ENCODE measurements at places on chromosomes 5 and 9.

GRCh38 chr9:14893280-14893679, 16.9 kb downstream of the FREM1 start:
- no peak for DNase-seq

DNA sequence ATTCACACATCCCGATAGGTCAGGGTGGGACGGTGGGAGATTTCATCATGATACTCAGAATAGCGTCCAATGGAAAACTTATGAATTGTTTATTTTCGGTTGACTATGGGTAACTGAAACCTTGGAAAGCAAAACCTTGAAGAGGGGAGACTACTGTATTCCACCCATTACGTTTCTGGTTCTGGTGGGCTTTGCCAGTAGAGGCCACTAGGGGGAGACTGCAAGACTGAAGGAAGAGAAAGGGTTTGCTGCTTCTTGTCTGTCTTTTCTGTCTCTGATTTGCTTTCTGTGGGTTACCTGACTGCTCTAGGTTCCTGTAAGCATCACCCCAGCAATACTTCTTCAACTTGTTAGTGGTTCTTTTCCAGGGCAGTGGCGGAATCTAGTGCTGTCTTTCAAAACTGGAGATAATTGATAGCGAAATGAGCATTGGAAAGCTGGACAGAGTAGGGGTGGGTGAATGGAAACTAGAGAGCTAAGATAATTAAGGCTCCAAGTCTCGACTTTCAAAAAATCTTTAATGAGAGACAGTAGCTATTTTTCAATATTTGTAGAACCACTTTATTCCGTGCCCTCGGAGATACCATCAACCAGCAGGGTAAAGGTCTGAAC, 27.0 kb downstream of the GRIN3A start:
- no peak for DNase-seq

DNA sequence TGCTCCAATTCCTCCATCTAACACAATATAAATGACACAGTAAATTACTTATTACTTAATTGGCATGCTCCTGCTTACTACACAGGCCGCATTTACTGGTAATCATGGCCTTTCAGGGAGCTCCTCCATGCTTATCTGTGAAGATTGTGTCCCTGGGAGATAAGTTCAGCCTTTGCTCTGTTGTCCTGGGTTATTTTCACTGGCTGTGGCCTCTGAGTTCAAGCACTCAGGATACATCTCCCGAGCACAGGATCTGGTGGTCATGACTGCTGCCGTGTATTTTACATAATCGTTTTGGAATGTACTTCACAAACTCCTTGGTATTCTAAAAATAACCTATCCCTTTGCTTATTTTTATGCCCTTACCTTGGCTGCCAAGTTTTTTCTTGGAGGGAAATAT, 215.7 kb downstream of the ICE1 start:
- no peak for DNase-seq

- no peak for DNase-seq
These were observed 15.5 kb downstream of the IGIP start for GRCh38 chr5:140141241-140141640.

- DNase-seq = no peak
These were observed 18.3 kb upstream of the ANKRD55 start for GRCh38 chr5:56251440-56251839.

GRCh38 chr5:128081111-128081851, 2.3 kb upstream of the SLC12A2 start:
- peak; percentile 45 for DNase-seq

DNA sequence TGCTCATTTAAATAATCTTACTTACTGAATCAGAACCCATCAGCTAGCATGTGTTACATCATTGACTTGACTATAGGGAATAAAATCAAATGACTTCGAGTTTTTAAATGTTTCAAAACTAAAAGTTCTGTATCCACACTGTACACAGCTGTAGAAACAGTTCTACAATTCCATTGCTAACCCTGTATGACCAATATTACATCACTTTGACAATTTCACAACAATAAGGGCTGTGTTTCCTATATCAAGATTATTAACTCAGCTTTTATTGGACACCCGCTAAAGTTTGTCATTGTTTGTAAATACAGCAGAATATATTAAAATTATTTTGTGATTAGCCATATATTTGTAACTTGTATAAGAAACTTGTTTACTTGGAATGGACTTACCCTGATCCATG, 540.8 kb downstream of the PRELID2 start:
- DNase-seq = no peak

DNA sequence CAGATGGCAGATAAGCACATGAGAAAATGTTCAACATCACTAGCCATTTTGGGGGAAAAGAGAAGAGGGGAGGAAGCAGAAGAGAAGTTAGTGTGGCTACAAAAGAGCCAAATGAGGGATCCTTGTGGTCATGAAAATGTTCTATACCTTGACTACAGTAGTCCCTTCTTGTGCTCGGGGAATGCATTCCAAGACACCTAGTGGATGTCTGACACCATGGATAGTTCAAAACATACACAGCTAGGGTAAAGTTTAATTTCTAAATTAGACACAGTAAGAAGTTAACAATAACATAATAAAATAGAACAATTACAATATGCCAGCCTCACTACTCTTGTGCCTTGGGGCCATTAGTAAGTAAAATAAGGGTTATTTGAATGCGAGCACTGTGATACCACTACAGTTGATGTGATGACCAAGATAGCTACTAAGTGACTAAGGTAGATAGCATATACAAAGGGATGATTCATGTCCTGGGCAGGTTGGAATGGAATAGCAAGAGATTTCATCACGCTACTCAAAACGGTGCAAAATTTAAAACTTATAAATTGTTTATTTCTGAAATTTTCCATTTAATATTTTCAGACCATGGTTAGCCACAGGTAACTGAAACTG, 344.1 kb downstream of the NR2F1-AS1 start:
- peak; percentile 70 for DNase-seq

GRCh38 chr9:124399968-124400940, 15.0 kb downstream of the PSMB7 start:
- DNase-seq = no peak

GRCh38 chr5:16160706-16161105, 18.9 kb downstream of the MARCHF11 start:
- DNase-seq = peak; percentile 35

DNA sequence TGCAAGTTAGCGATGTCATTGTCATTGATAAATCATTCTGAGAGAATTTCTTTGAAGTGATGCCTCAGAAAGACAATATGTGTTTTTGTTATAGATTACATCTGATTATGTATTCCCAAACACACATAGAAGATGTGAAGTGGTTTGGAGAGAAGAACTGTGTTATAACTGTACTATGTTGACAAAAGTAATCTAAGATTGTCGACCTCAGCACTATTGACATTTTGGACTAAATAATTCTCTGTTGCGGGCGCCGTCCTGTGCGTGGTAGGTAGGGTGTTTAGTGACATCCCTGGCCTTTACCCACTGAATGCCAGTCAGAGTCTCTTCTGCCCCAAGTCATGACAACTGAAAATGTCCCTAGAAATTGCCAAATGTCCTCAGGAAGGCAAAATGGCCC, 77.8 kb downstream of the CFAP90 start:
- no peak for DNase-seq

- DNase-seq = no peak
These were observed 44.6 kb downstream of the DMRT2 start for GRCh38 chr9:1094749-1095148.
